Type B pancreatic cell (in vitro differentiated cells): ENCODE measurements at places on chromosomes 7 and 10. TPM values are rescaled to one million over a fixed set of nuclear protein-coding genes. Genes with fewer than 3 reads are reported as not detected.

- no peak for DNase-seq
Observed at GRCh38 chr10:95341716-95342130, 50.9 kb upstream of the PDLIM1 start.

GRCh38 chr7:50270531-50271018, 33.9 kb upstream of the IKZF1 start:
- DNase-seq, result no peak

GRCh38 chr10:30977385-30977784, 54.3 kb downstream of the ZNF438 start:
- DNase-seq, result no peak

DNA sequence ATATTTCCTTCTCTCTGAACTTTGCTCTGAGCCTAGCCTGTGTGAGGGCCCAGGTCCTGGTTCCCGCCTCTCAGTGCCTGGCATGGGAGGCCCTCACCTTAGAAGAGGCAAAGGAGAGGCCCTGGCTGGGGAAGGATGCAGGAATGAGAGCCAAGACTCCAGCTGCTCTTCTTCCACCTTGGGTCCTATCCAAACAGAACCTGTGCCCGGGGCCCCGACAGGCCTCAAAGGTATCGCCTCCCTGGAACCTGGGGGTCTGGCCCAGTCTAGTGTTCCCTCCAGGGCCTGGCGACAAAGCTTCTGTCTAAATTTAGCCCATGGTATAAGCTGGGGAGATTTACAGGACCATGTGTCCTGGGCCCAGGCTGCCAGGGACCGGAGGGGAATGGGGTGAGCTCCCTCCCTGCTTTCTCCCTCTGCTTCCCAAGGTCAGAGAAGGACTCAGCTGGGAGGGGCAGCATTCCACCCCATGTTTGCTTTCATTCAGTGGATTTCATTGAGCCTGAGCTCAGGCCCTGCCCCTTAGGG, 12.0 kb upstream of the CRHR2 start:
- no peak for DNase-seq

DNA sequence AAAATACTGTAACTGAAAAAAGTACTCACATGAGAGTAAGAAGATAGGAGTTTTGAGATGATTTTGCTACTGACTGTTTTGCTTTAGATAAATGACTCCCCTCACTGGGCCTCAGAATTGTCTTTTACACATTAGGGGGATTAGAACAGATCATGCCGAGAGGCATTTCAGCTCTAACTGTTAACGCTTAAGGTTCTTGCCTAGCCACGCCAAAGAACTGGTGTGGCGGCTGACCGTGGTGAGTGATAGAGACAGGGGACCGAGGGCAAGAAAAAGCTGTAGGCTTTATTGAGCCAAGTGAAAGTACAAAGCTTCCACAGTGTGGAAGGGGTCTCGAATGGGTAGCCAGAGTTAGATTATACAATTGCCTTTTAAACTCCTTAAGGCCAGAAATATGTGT, 368.5 kb upstream of the MYO3A start:
- DNase-seq, result no peak

DNA sequence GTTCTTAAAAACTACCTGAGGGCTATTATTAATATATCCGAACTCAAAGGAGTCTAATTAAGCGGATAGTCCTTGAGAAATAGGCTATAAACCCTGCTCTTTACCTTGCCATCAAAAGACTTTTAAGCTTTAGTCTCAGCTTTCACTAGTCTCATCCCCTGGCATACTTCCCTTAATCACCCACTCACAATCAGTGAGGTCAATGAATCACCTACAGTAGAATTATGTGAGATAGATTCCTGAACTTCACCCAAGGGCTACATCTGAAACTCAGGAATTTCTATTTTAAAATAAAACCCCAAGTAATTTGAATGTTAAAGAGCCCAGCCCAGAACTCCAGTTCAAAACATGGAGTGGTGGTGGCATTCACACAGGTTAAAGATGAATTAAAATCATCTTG, 108.7 kb downstream of the ETV1 start:
- no peak for DNase-seq

DNA sequence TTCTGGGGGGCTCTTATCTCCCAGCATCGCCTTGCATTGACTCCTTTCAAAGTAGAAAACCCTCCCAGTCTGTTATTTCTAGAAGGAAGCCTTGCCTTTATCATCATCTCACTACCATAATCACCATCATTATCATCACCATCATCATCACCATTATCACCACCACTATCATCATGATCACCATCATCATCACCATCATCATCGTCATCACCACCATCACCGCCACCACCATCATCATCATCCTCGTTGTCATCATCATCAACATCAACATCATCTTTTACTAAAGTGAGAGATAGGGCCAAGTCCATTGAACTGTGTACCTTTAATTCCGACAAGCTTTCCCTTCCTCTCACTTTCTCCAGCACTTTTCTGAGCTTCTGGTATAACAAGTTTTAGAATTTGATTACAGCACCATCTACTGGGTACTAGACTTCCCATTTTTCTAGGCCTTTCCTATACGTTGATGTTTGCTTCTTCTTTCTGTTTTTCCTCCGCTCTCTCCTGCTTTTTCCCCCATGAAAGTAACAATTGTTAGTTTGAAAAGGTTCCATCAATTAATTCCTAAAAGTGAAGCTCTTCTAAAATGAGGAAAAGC, 226.4 kb downstream of the BUB3 start:
- DNase-seq, result no peak

DNA sequence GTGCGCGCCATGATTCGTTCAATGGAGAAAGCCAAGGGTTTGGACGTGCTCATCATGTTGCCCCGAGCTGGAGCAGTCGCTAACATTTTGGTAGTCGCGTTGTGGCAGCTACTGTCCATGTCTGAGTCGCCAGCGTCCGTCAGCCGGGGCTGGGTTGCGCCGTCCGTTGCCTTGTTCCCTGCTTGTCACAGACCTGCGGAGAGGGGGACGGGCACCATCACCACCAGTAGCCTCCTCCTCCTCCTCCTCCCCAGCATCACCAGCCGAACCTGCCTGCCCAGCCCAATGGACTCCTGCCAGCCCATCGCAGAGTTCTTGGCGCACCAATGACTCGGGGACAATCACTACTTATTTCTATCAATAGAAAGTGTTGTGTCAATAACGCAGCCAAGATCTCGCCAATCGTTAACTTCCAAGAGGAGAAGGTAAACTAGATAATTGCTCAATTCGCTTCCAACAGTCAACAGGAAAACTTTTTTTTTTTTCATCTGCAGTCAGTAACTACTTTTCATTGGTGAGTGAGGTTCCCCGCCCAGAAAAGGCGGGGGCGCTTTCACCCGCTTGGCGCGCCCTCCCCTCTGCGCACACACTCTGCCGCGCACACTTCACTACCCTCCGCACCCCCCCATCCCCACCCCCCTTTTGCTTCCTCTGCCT, at the start of gene FEZF1:
Gene FEZF1 (minus strand): TSS at position 432 of the 657 bp plus-strand sequence. CDS start 313 bp downstream, at position 119.
- no peak for DNase-seq

GRCh38 chr7:4706384-4707216, 24.5 kb downstream of the FOXK1 start:
- no peak for DNase-seq

GRCh38 chr7:24883622-24884013, 96.4 kb downstream of the OSBPL3 start:
- no peak for DNase-seq

DNA sequence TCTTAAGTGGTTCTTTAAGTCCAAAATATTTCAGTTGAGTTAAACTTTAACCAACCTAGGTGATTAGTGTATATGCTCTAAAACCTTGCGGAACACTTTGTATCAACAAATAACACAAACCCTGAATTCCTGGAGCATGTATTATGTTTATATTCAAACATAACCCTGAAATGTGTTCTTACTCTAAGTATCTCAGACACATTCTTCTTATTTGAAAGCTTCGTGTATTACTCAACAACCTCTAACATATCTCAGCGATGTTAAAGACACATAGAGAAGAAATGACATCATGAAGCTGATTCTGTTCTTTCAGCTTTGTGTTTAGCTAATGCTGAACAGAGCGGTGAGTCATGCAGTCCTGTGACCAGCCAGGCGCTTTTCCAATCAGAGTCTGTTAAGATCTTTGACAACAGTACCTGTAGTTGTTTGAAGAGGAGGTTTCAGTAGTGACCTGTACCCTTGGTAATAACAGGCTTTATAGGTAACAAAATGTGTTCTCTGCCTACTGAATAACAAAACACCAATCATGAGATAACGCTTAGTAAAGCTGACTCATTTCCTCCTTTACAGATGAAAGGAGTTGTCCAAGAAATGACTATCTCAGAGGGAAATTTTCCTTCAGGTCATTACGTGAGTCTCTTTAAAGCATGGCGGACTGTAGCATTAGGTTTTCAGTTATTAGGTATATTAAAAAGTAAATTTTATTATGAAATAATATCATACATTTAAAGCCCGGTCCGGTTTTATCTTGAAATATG, 67.3 kb upstream of the KLF6 start:
- DNase-seq, result no peak

- DNase-seq, result no peak
Observed at GRCh38 chr10:124346831-124347230, 71.9 kb downstream of the OAT start.

- no peak for DNase-seq
Observed at GRCh38 chr7:16801111-16801542, 3.7 kb downstream of the AGR2 start.

GRCh38 chr10:88493691-88494483, 89.2 kb downstream of the RNLS start:
- DNase-seq, result no peak

DNA sequence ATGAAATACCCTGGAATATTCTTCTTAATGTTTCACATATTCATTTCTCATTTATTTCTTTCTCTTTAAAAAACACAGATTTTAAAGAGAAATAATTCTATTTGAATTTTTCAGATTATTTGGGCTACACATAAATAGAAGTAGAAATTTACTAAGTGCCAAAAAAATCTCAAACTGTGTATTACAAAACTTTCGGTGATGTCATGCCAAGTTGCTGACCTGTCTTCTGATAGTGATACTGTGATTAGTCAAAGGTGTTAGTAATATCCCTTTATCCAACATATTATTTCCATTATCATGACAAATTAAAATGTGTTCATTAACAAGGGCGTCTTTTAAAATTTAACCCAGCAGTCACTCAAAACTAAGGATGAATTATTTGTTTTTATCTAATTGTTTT, 60.1 kb downstream of the COL28A1 start:
- no peak for DNase-seq

GRCh38 chr7:44976040-44976745, 2.6 kb downstream of the MYO1G start:
- no peak for DNase-seq

- DNase-seq, result no peak
Observed at GRCh38 chr7:10355816-10356215, 617.9 kb upstream of the PHF14 start.

DNA sequence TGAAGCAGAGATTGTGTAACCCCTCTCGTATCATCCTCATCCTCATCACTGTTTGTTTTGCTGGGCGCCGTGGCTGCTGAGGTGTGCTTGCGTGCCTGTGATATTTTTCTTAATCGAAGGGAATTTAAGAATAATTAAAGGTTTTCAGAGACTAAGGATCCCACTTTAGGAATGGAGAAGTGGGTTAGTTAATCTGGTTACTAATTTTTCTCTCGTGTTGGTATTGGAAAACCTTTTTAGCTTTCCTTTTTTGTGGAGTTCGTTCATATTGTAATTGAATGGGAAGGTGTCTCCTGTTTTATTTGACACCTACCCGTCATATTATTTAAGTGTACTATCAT, 1.3 kb downstream of the UBN2 start:
- DNase-seq, result no peak

GRCh38 chr10:14539176-14539575, 208.5 kb upstream of the FRMD4A start:
- DNase-seq, result no peak

GRCh38 chr10:7908541-7909210, 90.4 kb downstream of the TAF3 start:
- no peak for DNase-seq

DNA sequence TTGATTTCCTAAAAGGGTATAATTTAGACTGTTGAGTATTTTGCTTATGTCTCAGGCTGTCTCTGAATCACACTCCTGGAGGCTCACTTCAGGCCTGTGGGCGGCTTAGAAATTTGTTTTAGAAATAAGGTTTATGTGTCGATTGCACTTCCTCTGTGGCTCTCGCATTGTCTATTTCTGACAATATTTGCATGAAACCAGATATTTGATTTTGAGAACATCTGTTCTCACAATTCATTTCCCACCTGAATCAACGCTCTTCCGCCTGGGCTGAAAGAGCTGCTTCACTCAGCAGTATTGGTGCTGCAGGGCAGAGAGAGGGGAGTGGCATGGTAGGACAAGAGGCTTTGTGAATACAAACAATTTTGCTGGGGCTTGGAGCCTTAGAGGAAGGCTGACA, 262.0 kb downstream of the ADRA2A start:
- no peak for DNase-seq

DNA sequence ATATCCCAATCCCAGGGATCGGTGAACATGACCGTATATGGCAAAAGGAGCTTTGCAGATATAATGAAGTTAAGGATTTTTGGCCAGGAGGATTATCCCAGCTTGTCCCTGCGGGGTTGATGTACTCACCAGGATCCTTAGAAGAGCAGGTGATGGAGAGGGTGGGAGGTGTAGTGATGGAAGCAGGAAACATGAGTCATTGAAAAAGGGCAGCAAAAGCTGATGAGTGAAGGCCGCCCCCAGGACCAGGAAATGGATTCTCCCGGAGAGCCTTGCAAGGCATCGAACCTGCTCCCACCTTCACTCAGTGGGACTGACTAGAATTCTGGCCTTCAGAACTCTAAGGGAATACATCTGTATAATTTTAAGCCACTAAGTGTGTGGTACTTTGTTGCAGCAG, 5.2 kb upstream of the NUPR2 start:
- DNase-seq, result no peak

- DNase-seq, result no peak
Observed at GRCh38 chr10:101778781-101779543, 3.0 kb upstream of the FGF8 start.

- no peak for DNase-seq
Observed at GRCh38 chr10:5945561-5946418, 31.6 kb downstream of the IL15RA start.

DNA sequence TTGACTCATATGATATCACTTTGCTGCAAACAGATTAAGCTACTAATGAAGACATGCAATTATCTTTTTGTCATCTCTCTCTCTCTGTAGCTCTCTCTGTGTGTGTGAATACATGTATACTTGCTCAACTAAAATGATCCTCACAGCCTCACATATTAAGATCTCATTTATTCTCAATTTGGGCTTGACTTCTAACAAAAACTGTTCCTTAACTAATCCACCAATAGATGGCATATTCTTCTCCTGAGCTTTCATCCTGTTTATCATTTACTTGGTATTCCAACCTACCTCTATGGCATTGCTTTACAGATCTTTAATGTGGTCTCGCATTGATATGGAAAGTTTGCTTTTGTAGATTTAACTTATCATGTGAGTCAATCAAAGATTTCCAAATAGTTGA, 540.4 kb downstream of the CNTNAP2 start:
- no peak for DNase-seq

GRCh38 chr7:151572136-151572535, 52.4 kb upstream of the RHEB start:
- no peak for DNase-seq

TMEM225B gene
- 0.36 and 0.82 TPM in 2 replicates for total RNA-seq

CHN2 gene
- total RNA-seq, result 19.7 and 34.0 TPM in 2 replicates

CRHR2 gene
- total RNA-seq, result 0.21 and 0.27 TPM in 2 replicates

ADAMTS14 gene
- 0.29 and 1.4 TPM in 2 replicates for total RNA-seq

MYO3A gene
- total RNA-seq, result 11.2 and 12.5 TPM in 2 replicates

PKD2L1 gene
- total RNA-seq, result 0.26 TPM in 1 of 2 replicates, not detected in the other

ADARB2 gene
- 4.9 and 5.2 TPM in 2 replicates for total RNA-seq

RADIL gene
- 0.93 and 11.8 TPM in 2 replicates for total RNA-seq

SRRM3 gene
- total RNA-seq, result 4.0 and 8.4 TPM in 2 replicates

CALD1 gene
- 169 and 218 TPM in 2 replicates for total RNA-seq

PAPOLB gene
- total RNA-seq, result 0.07 and 0.56 TPM in 2 replicates

SLC26A4 gene
- not detected in 2 replicates for total RNA-seq

FGL2 gene
- 0.99 and 1.9 TPM in 2 replicates for total RNA-seq

SLC13A4 gene
- total RNA-seq, result 5.2 and 11.3 TPM in 2 replicates

NKX2-3 gene
- total RNA-seq, result not detected in 2 replicates

ZPBP gene
- not detected in 2 replicates for total RNA-seq

MUC12 gene
- total RNA-seq, result 0.50 and 1.6 TPM in 2 replicates
